Activated CD4-positive, alpha-beta T cell treated with anti-CD3 and anti-CD28 coated beads for 24 hours (primary cell): ENCODE measurements at places on chromosomes 4 and X.
A peak's percentile ranks its signal among the peaks of the same experiment; 100 is the strongest.

DNA sequence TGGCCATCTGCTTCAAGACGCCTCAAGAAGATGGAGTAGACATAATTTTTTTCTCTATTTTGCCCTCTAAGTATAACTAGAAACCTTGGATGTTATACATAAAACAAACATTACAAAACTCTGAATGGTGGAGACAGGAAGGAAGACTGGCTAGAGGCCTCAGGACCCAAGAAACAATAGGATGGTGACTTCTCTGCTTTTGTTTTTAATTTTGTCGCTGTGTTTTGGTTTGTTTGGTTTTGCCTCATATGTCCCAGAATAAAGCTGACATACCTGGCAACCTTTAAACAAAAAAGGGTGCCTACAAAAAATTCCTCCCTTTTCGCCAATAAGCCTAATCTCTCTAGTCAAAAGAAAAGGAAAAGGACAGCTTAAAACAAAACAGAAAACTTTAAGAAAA, 109.1 kb downstream of the PPP4R3C start:
- DNase-seq: no peak

- no peak for DNase-seq
These were observed 7.7 kb upstream of the ASB5 start for GRCh38 chr4:176276710-176277109.

DNA sequence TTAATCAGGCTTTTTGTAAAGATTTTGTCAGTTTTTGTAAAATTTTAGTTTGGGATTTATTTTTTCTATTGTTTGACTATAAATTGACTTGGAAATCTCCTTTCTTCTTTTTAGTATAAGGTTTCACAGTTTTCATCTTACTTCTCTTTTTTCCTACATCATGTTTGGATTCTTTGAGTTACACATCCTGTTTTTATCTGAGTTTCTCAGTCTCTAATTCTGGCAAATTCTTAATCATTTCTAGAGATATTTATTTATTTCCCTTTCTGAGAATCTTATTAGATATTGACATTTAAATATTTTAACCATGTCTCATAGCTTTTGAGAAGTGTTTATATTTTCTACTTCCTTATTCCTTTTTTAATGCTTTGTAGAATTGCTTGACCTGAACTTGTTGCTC, 20.7 kb downstream of the USP53 start:
- DNase-seq: no peak

GRCh38 chrX:65595460-65595876, 60.9 kb upstream of the LAS1L start:
- peak; percentile 96 for DNase-seq

GRCh38 chrX:31353095-31353494, 281.3 kb upstream of the FTHL17 start:
- no peak for DNase-seq

GRCh38 chr4:32172086-32172485, 1451.9 kb downstream of the PCDH7 start:
- DNase-seq: no peak

DNA sequence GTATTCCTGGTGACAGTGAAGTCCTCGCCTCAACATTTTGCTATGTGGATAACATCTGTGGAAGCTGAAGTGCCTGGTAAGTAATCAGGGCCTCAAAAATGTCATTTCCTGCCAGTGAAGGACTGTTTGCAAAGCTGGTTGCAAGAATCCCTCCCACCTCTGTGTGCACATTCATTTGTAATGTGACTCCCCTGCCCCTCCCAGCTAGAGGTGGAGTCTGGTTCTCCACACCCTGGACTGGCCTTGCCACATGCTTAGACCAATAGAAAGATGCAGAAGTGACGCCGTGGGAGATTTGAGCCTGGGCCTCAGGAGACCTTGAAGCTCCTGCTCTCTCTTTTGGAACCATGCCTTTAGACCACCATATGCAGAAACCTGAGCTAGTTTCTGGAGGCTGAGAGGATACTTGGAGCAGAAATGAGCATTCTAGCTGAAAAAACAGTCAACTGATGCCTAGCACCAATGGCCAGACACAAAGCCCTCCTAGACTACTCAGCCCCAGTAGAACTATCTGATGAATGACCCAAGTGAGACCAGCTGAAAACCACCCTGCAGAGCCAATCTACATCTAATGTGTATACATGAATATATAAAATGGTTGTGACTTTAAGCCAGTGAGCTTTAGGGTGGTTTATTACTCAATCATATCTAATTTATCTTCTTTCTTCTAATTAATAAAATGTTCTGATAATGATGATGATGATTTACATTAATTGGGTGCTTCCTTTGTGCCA, 47.8 kb upstream of the CRMP1 start:
- DNase-seq: no peak

DNA sequence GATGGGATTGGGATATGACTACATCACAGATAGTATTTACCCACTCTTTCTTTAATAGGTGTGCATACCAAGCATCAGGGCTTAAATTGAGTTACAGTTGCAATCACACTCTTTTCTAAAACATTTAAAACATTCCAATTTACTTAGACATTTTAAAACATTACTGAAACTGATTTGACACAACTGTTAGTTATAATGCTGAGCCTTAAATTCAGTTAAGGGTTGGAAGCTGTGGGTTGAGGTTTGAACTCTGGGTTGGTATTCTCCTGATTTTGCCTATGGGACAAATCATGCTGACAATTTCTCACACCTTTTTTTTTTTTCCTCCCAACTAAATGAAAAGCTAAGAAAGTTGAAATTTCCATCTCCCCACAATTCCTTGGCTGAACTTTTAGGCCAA, 16.3 kb downstream of the SLIT2 start:
- no peak for DNase-seq

DNA sequence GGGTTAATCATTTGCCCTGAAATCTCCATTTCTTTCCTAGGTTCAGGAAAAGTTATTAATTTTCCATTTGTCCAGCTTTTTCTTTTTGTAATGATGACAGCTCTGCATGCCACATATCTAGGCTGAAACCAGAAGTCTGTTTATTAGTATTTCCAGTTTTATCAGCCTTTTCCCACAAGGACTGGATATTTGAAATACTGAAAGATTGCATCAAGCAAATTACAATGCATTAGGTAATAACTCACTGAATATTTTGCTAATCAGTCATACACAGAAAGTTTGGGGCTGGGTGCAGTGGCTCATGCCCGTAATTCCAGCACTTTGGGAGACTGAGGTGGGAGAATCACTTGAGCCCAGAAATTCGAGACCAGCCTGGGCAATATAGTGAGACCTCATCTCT, 21.5 kb downstream of the SLC9A7 start:
- no peak for DNase-seq

DNA sequence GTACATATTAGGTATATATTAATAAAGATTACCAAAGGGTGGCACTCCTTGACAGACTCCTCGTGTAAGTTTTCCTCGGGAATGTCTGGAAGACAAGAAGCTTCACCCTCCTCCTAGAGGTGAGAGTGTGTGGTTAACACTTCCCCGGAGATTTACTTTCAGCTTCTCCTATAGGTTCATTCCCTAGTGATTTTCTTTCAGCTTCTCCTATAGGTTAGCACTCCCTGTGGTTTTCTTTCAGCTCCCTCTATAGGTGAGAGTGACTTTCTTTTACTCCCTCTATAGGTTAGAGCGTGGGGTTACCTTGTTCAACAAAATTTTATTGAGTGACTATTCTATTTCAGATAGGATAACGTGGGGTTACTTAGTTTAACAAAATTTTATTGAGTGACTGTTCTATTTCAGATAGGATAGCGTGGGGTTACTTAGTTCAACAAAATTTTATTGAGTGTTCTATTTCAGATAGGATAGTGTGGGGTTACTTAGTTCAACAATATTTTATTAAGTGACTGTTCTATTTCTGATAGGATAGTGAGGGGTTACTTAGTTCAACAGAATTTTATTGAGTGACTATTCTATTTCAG, 106.0 kb upstream of the PLAC1 start:
- no peak for DNase-seq

DNA sequence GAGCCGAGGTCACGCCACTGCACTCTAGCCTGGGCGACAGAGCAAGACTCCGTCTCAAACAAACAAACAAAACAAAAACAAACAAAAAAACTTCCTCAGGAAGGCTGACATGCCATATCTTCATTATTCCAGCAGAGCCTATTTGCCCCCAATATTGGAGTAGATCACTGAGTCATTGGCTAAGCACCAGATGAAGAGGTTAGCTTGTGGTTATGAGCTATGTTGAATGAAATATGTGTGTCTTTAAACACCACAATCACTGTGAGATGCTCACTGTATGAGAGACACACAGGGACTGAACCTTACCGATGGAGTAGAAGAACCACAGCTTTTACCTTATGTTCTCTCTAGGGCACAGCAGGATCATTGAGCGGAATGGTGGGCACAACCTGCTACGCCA, 122.1 kb upstream of the EOLA2 start:
- no peak for DNase-seq

DNA sequence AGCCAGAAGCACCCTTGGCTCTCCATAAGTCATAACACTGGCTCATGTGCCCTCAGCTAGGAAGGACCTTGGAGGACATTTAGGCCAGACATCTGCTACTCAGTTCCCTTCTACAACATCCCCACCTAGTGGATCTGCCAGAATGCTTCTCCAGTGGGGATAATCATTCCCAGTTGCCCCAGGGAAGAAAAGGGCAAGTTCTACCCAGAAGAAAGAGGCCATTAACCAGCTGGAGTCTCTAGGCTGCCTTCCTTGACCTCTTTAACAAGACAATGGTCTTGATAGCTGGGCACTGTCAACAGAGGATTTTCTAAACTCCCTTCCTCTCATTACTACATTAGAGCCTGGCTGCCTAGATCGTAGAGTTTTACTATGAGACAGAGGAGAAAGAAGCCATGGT, 42.0 kb downstream of the LGI2 start:
- DNase-seq: no peak

DNA sequence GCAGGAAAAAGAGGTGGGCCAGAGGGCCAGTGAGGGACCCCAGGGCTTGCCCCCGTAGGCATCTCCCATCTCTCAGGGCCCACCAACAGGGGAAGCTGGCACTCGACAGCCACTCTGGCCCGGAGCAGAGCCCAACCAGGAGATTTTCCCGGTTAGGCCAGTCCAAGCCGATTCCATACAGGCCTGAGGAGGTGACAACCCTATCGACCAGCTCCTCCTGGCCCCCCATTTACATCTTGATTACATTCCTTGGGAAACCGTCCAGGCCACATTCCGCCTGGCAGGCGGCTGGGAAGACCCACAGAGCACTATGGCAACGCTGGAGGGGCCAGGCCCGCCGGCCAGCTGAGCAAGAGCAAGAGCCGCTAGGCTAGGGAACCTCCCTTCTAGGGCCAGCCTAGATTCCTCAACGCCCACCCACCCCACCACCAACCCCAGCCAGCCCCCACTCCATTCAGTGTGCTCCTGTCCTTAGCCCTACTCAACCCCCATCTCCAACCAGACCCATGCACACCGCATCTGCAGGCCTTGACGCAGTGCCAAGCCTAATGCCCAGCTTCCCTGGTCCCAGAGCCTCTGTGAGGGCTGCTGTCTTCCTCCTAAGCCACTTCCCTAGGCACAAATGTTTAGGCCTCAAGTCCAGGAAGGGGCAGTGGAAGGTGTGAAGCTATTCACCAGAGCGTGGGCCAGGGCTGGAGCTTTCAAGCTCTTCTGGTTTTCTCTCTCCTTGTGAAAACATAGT, 161.2 kb downstream of the EFNB1 start:
- no peak for DNase-seq

GRCh38 chr4:174707051-174707676, 121.9 kb downstream of the GLRA3 start:
- no peak for DNase-seq

GRCh38 chr4:139951021-139951420, 203.0 kb downstream of the MAML3 start:
- DNase-seq: no peak

GRCh38 chrX:110316351-110317060, 1.4 kb downstream of the AMMECR1 start:
- no peak for DNase-seq

GRCh38 chr4:15778289-15779241, at the start of gene CD38:
Gene CD38, plus strand, starts transcription at chr4:15778328. Its CDS starts 87 bp downstream, at chr4:15778415.
- DNase-seq: no peak

DNA sequence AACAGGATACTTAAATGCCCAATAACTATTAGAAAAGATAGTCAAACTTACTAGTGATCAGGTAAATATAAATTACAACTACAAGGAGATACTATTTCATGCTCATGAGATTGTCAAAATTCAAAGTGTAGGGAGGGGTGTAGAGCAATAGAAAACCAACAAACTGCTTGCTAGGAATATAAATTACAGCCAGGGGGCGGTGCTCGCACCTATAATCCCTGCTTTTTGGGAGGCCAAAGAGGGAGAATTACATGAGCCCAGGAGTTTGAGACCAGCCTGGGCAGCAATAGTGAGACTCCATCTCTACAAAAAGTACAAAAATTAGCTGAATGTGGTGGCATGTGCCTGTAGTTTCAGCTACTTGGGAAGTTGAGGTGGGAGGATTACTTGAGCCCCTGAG, 556.5 kb upstream of the NR3C2 start:
- DNase-seq: no peak

GRCh38 chr4:121943941-121944340, 7.9 kb downstream of the TRPC3 start:
- no peak for DNase-seq

- no peak for DNase-seq
These were observed 2.7 kb downstream of the SPON2 start for GRCh38 chr4:1169691-1170096.

DNA sequence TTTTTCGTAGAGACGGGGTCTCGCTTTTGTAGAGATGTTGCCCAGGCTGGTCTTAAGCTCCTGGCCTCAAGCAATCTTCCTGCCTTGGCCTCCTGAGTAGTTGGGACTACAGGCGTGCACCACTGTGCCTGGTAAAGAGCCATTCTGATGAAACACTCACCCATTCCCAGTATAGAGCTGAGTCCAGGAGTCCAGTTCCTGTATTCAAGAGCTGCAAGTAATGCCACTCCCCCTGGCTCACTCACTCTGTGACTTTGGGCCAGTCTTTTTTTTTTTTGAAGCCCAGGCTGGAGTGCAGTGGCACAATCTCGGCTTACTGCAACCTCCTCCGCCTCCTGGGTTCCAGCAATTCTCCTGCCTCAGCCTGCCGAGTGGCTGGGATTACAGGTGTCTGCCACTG, 3.5 kb downstream of the CCDC22 start:
- DNase-seq: no peak

- DNase-seq: no peak
These were observed 25.6 kb upstream of the MTM1 start for GRCh38 chrX:150542846-150543229.
